ENCODE measurements at places on chromosomes 16 and 17.

- DNase-seq: no peak
Measured at GRCh38 chr17:55062921-55063320, 94.4 kb downstream of the STXBP4 start.

DNA sequence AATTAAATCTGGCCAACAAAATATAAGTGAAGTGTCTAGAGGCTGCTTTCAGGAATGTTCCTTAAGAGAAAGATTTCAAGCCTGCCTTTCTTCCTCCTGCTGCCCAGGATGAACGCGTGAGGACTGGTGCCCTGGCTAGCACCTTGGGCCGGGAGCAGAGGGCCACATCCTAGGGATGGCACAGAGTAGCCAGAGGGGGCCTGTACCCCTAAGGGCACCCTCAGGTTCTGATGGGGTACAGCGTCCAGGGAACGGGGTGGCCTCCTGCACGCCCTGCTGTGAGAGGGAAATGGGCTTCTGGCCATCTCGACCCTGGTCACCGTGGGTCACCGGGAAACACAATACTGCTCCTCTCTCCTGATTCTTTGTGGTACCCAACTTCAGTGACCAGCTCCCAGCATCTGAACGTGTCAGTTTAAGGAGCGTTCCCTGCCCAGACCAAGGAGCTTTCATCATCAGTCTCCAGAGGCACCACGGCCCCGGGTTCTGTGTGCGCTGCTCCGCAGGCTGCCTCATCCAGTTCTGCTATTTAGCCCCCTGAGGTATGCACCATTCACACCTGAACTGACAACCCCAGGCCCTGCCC is 40.3 kb downstream of the MAP1LC3B start:
- no peak for DNase-seq

DNA sequence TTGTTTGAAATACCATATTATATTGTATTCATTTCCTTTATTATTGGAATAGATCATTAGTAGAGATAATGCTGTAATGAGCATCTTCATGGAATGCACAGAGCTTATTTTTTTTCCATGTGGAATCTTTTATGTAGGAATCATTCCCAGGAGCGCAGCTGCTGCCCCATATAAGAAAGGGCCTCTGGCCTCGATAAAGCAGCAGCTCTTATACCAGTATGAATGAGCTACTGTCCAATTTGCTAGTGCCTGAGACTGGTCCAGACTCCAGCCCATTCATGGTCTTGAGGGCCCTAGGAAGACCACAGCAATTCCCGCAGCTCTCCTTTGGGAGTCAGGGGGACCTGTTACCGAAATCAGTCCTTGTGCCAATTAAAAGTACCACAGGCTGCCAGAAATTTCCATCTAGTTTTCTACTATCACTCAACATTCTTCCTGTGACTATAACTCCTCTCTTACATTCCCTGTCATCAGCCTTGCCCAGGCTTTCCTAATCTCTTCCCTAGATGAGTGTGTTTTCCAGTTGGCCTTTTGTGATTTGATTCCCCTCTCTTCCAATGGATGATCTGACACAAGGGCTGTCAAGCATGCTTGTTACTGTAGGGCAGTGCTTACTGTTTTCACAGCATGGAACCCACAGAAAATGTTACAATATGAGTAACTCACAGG is 1.9 kb downstream of the ZNF843 start:
- DNase-seq: no peak

GRCh38 chr17:4583782-4584100 is 588 bp upstream of the SMTNL2 start:
- no peak for DNase-seq

- DNase-seq: no peak
Measured at GRCh38 chr17:41773731-41774193, 12.7 kb downstream of the JUP start.

GRCh38 chr17:511833-512251 is 159.2 kb upstream of the RPH3AL start:
- no peak for DNase-seq

GRCh38 chr16:31489616-31490584 is 7.0 kb downstream of the SLC5A2 start:
- no peak for DNase-seq

DNA sequence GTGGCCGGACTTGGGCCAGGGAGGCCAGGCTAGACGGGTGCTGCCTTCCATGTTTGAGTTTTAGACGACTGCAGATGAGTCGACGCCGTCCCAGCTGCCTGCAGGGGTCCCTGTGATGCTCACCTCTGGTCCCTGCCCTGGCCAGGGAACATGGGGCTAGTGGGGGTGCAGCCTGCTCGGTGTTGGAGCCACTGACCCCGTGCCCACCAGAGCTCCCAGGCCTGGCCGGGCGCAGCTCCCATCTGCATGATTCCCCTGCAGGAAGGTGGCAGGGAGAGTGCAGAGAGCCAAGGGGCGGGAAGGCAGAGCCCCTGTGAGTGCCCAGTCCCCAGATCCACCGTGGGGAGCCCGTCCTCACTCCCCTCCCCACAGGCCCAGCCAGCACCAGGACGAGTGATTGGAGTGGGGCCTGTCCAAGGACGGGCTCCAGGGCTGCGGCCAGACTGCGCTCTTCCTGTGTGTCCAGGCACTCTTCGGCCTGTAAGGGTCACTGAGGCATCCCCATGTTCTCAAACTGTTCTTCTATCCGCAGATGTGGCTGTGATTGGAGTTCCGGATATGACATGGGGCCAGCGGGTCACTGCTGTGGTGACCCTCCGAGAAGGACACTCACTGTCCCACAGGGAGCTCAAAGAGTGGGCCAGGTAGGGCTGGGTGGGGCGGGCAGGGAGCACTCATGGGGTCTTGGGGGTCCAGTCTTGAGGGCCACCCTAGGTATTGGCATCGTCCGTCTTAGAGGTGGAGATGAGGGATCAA is 26.0 kb upstream of the CDH15 start:
- no peak for DNase-seq

All from GDM1 (cell line).